ENCODE measurements at places on chromosomes 12 and 14. TPM values are rescaled to one million over a fixed set of nuclear protein-coding genes. Genes with fewer than 3 reads are reported as not detected.

The CLECL1 gene
- 0.09 TPM for polyA plus RNA-seq

The CIT gene
- 0.45 TPM for polyA plus RNA-seq

The CAPZA3 gene
- not detected for polyA plus RNA-seq

The FITM1 gene
- polyA plus RNA-seq, result 4.6 TPM

The CLEC1B gene
- not detected for polyA plus RNA-seq

The ENDOU gene
- polyA plus RNA-seq, result 2.0 TPM

The ZDHHC22 gene
- 0.04 TPM for polyA plus RNA-seq

The SDSL gene
- 8.0 TPM for polyA plus RNA-seq
